Left ventricle myocardium superior (tissue), 1 donor: ENCODE measurements at places on chromosomes 7 and 10. TPM values are rescaled to one million over a fixed set of nuclear protein-coding genes. Genes with fewer than 3 reads are reported as not detected.

The SEMA3E gene
- total RNA-seq: 0.12 TPM

GRCh38 chr7:94067506-94067905, 63.4 kb upstream of the BET1 start:
- DNase-seq: no peak

The SAMD9L gene
- 5.9 TPM for total RNA-seq

The TDRD1 gene
- total RNA-seq: 2.7 TPM

The ZP3 gene
- total RNA-seq: not detected
